Transverse colon (tissue), 4 donors: ENCODE measurements at places on chromosomes 6 and 20.

DNA sequence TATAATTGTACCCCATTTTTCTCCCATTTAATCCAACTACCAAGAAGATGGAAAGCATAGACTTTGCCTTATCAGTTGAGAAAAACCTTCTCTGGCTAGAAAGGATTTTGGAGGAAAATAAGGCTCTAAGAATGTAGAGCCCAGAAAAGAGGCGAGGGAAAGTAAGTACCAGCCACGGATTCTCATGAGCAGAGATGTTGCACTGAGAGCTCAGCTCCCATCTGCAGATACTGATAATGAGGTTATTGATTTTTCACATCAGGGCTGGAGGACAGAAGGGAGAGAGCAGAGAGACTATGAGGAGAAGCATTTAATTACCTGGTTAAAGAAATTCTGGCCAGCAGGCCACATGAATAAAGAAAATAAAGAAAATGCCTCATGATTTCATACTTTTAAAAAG is 104.4 kb upstream of the FAM184A start:
- no peak for DNase-seq

- no peak for DNase-seq
Measured at GRCh38 chr6:125257351-125257750, 44.4 kb downstream of the HDDC2 start.

GRCh38 chr20:51412333-51412871 is 130.1 kb downstream of the NFATC2 start:
- DNase-seq, result no peak

GRCh38 chr20:57986666-57987065 is 241.8 kb downstream of the ANKRD60 start:
- DNase-seq, result no peak

DNA sequence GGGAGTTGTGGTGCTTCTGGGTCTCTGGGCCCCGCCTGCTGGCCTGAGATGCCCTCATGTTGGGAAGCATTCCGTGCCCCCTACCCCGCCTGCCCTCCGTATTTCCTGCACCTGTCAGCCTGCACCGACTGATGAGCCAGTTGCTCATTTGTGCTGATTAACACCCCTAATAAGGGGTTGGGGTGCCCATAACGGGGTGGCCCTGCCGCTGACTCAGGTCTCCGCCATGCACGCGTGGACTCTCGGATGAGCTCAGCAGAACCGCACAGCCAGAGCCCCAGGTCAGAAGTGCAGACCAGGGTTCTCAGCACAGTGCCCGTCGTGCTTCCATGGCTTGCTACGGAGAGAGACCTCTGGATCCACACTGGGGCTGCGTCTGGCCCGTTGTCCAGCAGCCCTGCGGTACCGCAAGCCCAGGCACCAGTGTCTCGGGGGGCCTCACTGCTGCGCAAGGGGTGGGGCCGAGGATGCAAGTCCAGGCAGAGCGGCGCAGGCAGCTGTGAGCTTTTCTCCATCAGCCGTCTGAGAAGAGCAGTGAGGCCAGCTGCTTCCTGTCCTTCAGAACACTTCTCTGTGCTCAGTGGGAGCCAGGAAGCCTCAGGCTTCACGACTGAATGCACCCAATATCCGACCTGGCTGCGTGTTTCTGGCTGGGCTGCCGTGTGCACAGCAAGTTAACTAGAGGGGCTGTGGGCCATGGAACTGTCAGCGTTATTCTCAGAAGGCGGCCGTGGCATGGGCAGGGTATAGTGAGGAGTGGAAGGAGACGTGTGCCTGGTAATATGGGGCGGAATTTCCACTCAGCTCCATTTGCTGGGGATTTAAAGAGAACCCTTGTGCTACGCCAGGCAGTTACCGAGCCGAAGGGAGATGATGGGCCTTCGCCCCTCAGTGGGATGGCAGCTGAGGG is 18.6 kb downstream of the MTG2 start:
- no peak for DNase-seq

DNA sequence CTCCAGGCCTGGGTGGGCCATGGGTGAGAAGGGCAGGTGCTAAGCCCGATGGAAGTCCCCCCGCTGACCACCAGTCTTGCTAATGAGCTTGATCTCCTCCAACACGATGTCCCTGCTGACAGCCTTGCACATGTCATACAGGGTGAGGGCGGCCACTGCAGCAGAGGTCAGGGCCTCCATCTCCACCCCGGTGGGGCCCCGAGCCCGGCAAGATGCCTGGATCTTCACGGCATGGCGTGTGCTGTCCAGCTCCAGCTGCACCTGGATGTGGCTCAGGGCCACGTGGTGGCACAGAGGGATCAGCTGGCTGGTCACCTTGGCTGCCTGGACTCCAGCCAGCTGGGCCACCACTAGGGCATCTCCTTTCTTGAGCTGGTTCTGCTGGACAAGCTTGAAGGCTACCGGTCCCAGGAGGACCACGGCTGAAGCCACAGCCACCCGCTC is 27.9 kb downstream of the MOCS1 start:
- DNase-seq, result no peak

DNA sequence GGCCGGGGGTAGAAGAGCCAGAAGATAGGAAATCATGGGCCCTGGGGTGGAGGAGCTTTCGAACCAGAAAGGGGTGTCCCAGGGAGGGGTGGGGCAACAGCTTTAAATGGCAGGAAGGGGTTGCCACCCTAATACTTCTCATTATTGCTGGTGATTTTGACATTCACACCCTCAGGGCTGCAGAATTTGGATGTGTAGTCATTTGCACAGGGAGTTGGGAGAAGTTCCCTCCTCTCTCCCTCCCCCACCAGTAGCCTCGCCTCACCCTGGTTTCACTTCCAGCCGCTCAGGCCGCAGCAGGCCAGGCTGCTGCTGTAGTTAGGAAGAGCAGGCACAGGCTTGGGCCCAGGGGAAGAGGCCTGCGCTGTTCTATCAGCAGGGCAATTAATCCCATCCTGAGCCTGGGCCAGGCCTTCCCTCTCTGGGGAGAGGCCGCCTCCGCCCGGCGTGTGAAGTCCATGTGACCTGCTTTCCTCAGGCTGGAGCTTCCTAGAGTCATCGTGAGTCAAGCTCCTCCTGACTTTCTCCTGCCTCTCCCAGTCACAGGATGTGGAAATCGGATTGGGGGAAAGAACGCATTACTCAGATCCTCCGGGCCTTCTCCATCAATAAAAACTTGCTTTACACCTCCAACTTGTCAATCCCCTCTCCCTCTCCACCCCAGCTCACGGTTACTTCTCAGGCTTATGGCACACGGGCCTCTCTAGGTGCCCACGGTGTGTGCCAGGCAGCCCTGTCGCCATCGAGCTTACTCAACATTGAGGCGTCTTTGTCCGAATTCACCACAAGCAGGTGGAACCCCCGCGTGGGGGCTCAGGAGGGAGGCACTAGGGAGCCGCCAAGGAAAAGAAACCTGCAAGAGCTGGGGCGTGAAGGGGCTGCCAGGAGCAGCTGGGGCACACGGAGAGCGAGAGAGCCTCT is 7.8 kb downstream of the ADTRP start:
- peak; percentile 91 for DNase-seq

DNA sequence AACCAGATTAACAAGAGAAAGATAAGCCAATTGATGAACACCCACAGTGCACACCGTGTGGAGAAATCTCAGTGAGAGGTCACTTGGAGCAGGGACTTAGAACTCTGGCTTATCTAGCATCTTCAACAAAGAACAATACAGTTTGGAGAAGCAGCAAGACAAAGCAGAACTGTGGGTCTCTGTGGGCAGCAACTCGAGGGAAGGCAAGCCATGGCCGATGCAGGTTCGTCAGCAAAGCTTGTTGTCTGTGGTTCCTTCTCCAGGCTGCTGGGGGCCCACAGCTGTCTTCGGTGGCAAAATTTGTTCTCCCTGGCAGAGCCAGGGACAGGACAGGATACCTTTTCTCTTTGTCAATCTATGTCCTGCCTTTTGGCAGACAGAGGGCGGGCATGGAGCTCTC is 22.1 kb downstream of the RPP40 start:
- DNase-seq, result no peak

DNA sequence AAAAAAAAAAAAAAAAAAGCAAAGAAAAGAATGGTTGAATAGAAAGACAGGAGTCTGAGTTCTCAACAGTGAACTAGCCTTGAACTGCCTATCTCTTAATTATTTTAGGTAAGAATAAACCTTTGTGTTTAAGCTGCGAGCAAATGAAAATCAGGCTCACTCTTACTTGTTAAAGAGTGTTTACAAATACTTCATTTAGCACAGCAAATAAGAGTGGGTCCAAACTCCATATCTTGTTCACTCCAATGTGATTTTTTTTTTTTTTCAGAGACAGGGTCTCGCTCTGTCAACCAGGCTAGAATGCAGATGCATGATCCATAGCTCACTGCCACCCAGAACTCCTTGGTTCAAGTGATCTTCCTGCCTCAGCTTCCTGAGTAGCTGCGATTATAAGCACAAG is 11.9 kb downstream of the MCM9 start:
- no peak for DNase-seq

DNA sequence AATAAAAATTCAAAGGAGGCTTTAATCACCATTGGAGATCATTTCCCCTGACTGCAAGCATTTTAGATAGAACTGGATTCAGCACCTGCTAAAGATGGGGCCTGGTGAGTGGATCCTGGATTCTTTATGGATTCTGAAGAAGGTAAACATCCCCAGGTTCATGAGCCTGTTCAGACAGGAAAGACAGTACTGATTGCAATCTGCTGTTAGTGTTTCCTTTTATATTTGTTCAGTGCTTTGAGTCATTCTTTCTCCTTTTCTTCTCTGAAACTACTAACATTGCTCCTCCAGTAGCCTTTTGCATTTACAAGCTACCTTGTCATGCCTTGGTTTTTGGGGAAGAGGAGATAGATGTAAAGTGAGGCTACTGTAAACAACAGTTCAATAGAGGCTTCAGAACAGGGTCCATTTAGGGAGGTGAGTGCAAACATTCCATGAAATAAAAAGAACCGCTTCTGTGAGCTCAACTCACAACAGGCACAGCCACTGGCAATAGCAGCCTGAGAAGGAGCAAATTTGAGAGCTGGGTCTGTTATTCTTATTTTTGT is 66.4 kb upstream of the PRL start:
- no peak for DNase-seq

DNA sequence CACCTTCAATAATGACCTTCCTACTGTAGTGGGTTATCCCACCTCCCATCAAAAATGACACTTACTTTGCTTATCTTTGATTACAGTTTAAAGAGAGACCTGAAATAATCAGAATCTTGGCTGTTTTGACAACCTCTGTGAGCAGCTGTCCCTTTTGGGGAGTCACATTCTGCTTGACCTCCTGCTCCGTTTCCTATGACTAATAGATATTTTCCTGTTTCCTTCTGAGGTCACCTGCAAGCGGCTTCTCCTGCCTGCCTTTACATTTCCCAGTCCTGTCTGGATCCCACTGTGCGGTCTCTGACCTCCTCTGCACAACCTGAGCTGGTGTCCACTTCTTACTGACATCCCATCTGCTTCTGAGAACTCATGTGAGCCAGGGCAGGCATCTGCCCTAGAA is 54.2 kb downstream of the TRAM2 start:
- DNase-seq, result no peak

DNA sequence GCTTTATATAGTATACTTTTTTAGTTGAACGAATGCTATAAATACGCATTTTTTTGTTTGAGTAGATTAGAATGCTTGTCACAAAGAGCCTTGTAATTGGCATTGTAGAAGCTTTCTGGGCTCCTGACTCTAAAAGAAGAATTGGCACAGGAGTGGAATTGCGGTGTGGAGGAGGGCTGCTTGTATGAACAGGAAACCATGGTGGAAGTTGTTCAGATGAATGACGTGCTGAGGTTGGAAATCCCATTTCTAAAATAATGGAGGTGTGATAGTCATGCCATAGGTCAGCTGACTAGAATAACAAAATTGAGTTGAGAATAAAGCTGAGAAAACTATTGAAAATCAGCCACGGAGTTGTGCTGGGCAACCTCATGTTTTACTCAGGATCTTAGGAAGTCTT is 174.9 kb downstream of the QKI start:
- no peak for DNase-seq

DNA sequence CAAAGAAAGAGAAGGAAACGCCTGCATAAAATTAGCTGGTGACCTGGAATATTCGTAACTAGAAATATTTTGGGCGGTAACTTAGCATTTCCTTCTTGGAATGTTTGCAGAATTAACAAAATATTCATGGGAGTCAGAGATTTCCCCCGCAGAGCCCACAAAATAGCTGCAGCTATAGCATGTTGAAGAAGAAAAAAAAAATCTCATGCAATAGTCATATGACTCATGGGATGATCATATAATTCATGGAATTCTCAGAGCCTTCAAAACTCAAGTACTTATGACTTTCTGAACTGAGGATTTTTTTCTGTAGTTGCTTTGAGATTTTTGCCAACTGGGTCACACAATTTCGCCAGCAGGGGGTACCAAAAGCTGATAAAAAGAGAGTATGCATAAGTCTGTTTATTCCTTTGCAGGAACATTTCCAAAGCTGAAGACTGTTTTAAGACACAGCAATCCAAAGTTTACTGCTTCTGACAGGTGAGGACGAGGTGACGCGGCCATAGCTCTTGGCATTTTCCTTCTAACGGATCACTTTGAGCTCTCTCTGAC is 586.0 kb upstream of the CHD6 start:
- DNase-seq, result no peak
